Urinary bladder (tissue), 4 donors: ENCODE measurements at places on chromosomes 5 and 9. TPM values are rescaled to one million over a fixed set of nuclear protein-coding genes. Genes with fewer than 3 reads are reported as not detected.

GRCh38 chr9:21324047-21324446, 11.2 kb downstream of the KLHL9 start:
- no peak for DNase-seq

TMC1 gene
- total RNA-seq, result 1.9 TPM

GRCh38 chr5:73381590-73382400, 66.8 kb downstream of the FOXD1 start:
- DNase-seq, result no peak

GABRA6 gene
- not detected for total RNA-seq

- DNase-seq, result no peak
These were observed 145.0 kb upstream of the PCA3 start for GRCh38 chr9:76619197-76619596.

GRCh38 chr9:103928442-103928841, 165.7 kb upstream of the SMC2 start:
- DNase-seq, result no peak
